ENCODE measurements at places on chromosomes 6 and 20. TPM values are rescaled to one million over a fixed set of nuclear protein-coding genes. Genes with fewer than 3 reads are reported as not detected.

DNA sequence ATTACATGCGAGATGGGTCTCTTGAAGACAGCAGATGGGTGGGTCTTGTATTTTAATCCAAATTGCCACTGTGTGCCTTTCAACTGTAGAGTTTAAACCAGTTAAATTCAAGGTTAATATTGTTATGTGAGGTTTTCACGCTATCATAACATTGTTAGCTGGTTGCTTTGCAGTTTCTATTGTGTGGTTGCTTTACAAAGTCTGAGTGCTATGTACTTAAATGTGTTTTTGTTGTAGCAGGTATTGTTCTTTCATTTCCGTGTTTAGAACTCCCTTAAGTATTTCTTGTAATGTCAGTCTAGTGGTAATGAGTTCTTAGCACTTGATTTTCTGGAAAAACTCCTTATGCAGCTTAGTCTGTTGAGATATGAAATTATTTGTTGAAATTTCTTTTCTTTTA is 193.3 kb downstream of the MOXD1 start:
- no peak for DNase-seq

GRCh38 chr6:12749531-12750379 is 33.2 kb downstream of the PHACTR1 start:
- no peak for DNase-seq

DNA sequence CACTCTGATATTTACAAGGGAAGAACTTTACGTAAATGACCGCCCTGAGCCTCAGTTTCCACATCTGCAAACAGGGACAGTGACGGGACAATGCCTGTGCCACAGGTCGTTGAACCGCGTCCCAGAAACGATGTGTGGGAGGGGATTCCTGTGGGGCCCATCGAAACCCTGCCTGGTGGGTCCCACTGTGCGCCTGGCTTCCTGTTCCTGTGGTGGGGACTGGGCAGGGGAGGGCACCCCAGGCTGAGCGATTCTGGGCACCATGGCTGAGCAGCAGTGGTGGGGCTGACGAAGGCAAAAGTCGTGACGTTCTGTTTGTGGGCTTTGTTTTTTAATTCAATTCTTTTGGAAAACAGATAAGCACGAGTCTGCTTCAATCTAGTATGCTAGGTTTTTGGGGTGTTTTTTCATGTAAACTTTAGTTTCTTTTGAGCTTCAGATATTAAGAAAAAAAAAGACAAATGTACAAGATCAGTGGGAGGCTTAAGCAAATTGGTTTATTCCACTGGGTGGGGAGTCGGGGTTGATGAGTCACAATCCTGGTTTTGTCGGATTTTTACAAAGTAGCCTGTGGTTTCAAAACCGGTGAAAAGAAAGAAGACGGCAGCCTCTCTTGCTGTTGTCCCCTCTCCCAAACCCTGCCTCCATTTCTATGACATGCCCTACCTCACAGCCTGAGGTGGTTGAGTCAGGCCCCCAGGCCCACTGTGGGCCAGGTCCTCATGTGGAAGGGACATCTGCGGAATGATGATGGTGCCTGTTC is 40.4 kb downstream of the GNAS-AS1 start:
- DNase-seq: no peak

SIRPG gene
- total RNA-seq: 59.5 TPM

DNA sequence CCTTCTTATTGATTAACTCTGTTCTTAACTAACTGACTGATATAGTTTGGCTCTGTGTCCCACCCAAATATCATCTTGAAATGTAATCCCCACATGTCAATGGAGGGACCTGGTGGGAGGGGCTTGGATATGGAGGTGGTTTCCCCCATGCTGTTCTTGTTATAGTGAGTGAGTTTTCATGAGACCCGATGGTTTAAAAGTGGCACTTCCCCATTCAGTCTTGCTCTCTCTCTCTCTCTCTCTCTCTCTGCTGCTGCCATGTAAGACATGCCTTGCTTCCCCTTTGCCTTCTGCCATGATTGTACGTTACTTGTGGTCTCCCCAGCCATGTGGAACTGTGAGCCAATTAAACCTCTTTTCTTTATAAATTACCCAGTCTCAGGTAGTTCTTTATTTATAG is 81.8 kb upstream of the SPACA1 start:
- DNase-seq: no peak

GRCh38 chr20:60123096-60123495 is 164.9 kb downstream of the CDH26 start:
- DNase-seq: no peak

- no peak for DNase-seq
Measured at GRCh38 chr20:16675001-16675564, 54.7 kb upstream of the SNRPB2 start.

- DNase-seq: no peak
Measured at GRCh38 chr6:17219098-17219497, 62.1 kb upstream of the RBM24 start.

DNA sequence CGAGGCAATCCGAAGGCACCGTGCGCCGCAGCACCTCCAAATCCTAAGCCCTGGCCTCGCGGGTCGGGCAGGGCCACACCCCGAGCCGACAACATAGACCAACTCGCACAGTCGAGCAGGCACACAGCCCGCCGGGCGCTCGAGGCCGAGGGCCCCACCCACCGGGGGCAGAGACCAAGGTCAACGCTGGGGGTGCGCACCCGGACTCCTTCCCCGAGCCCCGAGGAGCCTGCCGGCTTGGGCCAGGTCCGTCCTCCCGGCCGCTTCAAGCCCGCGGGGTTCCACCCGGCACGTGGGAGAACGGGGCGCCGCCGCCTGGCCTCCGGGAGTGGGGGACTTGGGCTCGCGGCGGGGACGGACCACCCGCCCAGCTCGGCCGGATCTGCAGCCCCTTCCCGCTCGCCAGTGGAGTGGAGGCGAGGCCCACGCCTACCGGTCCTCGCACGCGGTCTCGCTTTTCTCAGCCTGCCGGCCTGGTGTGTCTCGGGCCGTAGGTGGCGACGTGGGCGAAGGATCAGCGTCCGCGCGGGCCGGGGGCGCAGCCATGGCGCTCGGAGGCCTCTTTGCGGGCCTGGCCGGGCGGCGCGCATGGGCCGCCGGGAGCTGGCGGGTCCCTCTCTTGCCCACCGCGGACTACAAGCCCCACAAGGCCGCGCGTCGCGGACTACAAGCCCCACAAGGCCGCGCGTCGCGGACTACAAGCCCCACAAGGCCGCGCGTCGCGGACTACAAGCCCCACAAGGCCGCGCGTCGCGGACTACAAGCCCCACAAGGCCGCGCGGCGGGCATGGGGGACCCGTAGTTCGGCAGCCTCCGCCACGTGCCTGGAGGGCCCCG is at the start of gene UCKL1:
Gene UCKL1, minus strand, starts transcription at position 590 of the 837 bp plus-strand sequence. Its CDS starts 44 bp downstream, at position 546.
- DNase-seq: peak; percentile 87

GRCh38 chr20:39298121-39298520 is 336.0 kb downstream of the DHX35 start:
- no peak for DNase-seq

DNA sequence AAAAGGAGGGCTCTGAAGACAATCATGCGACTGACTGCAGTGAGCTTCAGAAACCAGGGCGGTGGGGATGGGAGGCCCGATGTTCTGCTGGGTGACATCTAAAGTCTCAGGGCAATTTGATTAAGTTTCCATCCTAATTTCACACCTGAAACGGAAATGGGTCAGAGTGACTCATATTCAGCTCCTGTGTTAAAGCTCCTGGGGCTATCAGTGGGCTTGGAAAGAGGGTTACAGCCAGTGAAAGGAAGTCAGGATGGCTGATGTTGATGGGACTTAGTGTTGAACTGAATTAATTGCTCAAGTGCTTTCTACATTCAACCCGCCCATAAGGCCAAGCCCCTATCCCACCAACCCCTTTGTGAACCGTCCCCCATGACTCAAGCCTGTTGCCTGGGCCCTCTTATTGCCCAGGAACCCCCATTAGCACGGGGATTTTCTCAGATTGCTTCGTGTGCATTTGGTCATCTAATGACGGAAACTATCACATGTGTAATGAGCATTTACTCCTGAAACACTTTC is 47.1 kb upstream of the TBC1D7 start:
- no peak for DNase-seq

DNA sequence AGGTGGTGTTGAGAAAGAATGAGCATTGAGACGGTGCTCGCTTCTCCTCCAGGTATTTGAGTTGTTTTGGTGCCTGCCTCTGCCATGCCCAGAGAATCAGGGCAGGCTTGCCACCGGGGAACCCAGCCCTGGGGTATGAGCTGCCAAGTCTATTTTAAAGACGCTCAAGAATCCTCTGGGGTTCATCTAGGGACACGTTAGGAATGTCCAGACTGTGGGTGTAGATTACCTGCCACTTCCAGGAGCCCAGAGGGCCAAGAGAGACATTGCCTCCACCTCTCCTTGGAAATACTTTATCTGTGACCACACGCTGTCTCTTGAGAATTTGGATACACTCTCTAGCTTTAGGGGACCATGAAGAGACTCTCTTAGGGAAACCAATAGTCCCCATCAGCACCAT is 28.3 kb downstream of the SAYSD1 start:
- no peak for DNase-seq

ANKRD6 gene
- 8.4 TPM for total RNA-seq

DNA sequence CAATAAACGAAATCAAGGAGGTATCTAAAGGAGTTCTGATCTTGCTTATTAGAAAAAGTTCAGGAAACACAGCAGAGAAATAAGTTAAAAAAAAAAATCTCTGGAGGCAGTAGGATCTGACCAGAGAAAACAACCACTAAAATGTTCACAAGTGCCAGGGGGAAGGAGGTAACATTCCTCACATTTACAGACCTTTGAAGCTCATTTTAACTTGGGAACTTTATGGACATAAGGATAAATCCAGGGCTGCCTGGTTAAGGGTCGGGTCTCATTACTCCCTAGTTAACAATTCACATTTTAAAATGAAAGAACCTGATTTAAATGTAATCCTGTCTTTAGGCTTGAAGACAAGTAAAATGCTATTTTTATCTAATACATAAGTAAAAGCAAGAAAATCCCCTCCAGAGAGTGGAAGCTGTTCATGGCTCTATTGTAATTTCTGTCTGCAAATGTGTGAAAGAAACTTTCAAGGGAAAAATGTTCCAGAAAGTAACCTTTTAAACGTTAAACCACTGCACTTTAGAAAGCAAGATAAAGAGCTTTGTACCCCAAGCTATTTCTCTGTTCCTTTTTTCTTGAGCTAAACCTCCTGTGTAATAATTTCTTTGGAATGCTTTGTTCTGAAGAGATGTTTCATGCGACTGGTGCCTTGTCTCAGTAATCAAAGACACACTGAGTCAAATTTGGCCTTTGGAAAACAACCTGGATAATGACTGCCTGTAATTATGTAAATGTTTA is 38.2 kb downstream of the MYLIP start:
- DNase-seq: no peak

TMEM200A gene
- 3.4 TPM for total RNA-seq

GRCh38 chr6:43075670-43076463 is at the start of gene PTK7:
Gene PTK7 (plus strand): TSS chr6:43076314. CDS start chr6:43076489, 175 bp downstream.
- DNase-seq: no peak

- no peak for DNase-seq
Measured at GRCh38 chr6:116783852-116784251, 18.3 kb upstream of the FAM162B start.

PHACTR1 gene
- total RNA-seq: 2.1 TPM

AK9 gene
- 12.5 TPM for total RNA-seq

SLC17A1 gene
- not detected for total RNA-seq

- no peak for DNase-seq
Measured at GRCh38 chr20:57008217-57008616, 258.2 kb downstream of the BMP7 start.

DNA sequence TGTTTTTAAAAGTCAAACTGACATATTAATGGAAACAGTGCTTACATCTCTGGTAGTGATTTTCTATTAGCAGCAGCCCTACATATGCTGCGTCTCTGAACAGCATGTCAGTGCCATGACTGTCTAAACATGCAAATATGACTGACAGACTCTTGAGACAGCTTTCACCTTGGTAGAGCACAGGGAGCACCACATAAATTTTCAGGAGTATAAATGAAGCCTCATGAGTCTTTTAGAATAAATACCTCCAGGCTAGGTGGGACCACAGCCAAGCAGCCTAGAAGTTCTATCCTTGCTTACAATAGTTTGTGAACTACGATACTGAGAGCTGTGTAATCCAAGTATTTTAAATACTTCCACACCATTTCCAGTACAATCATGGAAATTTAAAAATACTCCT is 410.7 kb upstream of the RUNX2 start:
- DNase-seq: no peak

HLA-DPB1 gene
- total RNA-seq: 57.3 TPM

LY6G5C gene
- total RNA-seq: 0.75 TPM

MACROD2 gene
- 1.3 TPM for total RNA-seq

DNA sequence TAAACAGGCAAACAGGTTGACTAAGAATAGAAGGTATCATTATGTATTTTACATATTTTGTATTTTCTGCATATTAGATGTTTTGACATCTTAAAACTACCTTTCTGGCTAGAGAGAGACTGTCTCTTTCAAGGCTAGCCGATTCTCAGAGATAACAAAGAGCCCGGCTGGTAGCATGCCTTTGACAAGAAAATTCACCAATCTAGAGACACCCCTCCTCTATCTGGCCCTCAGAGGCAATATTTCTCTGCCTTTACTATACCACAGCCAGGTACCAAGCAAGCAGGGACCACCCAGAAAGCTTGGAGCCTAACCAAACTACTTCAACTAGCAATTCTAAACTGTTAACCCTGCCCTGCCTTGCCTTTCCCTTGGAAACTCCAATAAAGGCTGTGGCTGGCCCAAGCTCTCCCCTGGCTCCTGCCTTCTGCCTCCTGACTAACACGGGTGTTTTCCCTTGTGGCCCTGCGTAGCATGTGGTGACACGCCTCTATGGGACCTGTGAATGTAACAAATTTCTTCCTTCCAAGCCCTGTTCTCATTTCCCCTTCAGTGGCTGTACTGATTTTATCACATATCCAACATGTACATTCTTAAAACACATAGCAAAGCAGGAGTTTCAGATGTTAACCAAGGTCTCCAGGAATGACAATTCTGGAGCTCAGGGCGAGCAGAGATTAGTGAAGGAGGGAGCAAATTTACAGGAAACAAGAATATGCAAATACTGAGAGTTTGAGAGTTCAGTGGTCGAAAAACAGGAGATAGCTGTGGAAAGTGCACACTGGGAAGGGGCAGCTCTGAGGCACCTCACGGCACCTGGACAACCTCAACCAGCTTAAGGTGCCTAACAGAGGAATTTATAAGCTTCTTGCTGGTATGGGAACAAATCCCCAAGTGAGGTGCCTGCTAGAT is 120.8 kb downstream of the BACH2 start:
- DNase-seq: no peak

ZC2HC1B gene
- total RNA-seq: not detected

DNA sequence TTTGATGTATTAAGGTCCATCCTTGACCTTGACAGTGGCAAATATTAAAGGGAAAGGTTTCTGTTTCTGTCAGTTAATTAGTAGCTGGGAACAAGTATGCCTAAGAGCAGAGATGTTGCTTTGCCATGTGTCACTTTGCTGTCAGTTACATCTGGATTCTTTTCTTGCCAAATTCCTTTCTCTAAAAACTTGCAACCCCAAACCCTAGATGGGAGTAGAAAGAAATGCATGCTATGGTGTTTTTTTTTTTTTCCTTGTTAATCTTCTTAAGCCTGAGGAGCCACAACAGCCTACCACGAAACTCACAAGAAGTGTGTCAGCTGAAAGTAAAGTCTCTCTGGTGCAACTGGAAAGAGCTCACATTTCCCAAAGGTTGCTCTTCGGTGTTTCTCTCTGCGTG is 18.0 kb upstream of the CLDN20 start:
- DNase-seq: no peak

MOG gene
- not detected for total RNA-seq

CDC25B gene
- 404 TPM for total RNA-seq

KCNK5 gene
- total RNA-seq: 1.1 TPM

OLIG3 gene
- not detected for total RNA-seq

- DNase-seq: no peak
Measured at GRCh38 chr20:54070187-54070987, at the start of gene BCAS1. Gene BCAS1 (minus strand): TSS chr20:54070594. CDS start chr20:54058718, 11,876 bp downstream.

CTCFL gene
- not detected for total RNA-seq
